Endothelial cell (in vitro differentiated cells): ENCODE measurements at places on chromosomes 5 and 9.

DNA sequence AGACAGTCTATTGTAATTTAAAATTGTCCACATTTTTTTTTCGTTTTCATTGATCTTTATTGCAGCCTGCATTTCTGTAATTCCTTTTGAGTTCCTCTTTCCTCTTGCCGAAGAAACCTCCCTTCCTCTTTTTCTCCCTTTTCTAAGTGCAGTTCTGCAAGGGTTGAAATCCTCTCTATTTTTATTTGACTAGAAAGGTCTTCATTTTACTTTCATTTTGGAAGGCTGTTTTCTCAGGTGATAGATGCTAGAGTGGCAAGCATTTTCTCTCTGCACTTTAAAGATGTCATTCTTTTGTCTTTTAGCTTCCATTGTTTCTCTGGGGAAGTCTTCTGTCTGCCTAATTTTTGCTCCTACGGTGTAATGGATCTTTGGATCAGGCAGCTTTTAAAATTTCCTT lies 248.5 kb downstream of the SMARCA2 start:
- no peak for DNase-seq

- no peak for DNase-seq
Observed at GRCh38 chr5:17761326-17761725, 127.1 kb downstream of the TAF11L14 start.

DNA sequence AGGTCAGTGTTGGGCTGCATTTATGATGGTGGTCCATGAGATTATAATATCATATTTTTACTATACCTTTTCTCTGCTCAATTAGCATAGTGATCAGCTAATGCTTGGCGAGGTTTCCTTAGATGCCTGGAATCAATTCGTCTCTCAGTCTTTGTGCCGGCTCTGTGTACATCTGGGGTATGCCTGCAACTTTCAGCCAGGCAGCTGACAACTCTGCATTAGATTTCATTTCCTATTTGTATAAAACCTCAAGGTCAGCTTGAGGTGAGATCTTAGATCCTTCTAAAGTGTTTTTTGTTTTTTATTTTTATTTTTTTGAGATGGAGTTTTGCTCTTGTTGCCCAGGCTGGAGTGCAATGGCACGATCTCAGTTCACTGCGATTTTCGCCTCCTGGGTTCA lies 86.8 kb downstream of the MELK start:
- no peak for DNase-seq

DNA sequence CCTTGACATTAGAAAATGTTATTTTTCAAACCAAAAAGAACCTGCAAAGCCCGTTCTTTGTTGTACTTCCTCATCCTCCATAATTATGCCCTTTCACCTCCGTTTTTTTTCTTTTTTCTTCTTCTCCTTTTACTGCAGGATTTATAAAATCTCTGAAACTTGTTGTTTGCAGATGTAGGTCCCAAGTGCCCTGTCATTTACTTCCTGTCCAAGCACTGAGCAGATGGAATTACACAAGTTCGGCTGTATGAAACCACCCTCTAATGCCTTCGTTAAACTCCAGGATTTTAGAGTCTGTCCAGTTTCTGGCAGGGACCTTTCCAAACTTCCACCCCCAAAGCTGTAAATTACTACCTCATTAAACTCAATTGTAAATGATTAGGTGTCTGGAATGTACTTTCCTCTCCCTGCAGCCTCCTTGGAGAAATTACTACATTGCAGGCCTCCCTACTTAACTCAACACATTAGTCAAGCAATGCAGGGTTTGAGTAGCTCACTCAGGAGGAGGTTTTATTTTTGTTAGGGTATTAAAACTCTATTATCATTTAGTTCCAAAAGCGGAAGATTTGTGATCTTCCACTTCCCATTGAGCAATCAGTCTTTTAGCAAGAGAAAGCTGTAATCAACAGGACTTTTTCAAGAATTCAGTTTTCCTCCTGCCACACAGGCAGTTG lies 125.6 kb upstream of the LPAR1 start:
- DNase-seq = no peak

DNA sequence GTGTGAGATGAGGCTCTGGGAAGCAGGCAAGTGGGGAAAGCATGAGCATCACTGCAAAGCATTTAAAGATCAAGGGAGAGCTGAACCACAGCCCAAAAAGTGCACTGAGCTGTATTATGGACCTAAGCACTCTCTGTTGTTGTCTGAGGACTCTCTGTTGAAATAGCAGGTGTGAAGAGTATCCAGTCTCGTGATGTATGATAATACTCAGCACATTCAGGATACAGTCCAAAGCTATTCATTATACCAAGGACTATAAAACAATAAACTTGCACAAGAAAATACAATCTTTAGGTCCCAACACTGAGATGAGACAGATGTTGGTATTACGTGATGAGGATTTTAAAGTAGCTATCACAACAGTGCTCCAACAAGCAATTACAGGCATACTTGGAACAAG lies 97.5 kb upstream of the IGFBPL1 start:
- no peak for DNase-seq

DNA sequence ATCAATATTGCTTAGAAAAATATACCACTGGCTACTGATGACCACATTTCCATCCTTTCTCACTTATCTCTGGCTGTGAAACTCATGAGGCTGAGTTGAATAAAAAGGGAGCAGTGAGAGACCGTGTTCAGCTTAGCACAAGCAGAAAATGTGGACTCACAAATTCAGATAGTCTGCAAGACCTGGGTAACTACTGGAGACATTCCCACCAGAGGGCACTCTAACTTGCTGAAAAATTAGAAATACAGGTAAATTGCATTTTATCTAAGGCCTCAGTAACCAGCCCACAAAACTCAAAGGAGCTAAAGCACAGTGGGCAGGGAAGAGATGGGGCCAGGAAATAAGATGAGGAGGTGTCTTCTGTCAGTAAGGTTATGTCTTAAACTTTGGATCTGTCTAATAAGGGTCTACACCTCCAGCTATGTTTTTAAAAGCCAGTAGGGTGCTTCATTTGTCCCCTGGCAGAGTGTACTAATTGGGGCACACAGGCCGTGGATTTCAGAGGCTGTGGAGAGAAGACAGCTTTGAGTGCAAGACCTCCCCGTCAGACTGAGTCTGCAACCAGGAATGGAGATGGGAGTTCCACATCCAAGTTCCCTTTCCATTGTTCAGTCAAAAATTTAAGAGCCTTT lies 8.7 kb upstream of the NDUFB6 start:
- peak; percentile 55 for DNase-seq

DNA sequence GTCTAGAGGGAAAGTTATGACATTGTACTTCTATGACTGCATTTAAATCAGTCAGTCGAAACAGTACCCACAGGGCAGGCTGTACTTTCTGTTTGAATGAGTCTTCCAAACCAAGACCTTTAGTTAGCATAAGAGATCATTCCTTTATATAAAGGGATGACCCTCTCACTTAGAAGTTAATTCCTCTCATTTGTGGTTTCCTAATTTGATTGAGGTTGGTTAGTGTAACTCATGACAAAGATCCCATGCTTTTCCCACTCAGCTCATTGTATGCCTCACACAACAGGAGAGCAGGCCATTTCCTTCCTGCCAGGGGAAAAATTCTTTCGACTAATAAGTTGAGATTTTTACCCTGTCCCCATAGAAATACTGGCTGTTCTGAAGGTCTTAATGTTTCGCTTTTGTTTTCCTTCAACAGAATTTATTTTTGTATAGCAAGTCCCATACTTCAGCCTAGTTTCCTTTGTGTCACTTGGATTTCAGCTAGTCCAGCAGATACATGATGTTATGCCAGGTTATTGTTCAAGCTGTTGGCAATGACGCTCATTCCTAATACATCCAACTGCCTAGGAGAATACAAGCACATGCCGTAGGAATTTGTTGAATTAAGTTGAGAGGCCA lies 500.7 kb downstream of the SPATA31D1 start:
- no peak for DNase-seq

DNA sequence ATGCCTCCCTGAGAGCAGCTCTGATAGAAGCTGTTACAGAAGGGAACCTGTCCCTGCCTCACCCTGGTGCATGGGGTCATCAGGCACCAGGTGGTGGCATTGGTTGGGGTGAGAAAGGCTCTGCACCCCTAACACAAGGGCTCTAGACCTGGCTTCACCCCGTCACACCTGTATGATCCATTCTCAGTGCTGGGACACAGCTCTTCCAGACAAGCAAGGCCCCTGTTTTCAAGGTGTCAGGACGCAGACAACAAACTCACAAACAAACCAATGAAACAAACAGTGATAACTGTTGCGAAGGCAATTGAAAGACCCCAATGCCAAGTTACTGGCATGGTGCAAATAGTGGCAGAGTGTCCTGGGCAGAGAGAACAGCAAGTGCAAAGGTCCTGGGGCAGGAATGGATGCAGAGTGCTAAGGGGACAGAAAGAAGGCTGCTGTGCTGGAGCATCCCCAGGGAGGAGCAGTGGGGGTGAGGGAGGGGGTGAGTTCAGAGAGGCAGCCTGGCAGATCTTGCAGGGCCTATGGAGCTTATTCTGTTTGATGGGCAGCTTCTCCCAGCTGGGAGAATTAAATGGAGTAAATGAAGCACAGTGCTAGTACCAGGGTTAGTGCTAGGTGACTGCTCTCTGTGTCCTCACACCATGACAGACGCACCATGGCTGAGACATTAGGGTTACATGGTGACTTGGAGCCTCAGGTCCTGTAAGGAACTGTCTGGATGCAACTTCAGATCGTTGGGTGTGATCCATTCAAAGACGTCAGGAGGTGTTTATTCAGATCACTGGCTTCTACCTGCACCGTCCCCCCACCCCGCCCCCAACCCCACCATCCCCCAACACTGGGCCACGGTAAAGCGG lies 67.9 kb upstream of the UNC5A start:
- peak; percentile 2 for DNase-seq

GRCh38 chr5:27465140-27465539 lies 426.8 kb upstream of the CDH9 start:
- DNase-seq = no peak

GRCh38 chr5:17720071-17720470 lies 85.8 kb downstream of the TAF11L14 start:
- DNase-seq = no peak
